Neural crest cell (in vitro differentiated cells): ENCODE measurements at places on chromosomes 5 and 9. TPM values are rescaled to one million over a fixed set of nuclear protein-coding genes. Genes with fewer than 3 reads are reported as not detected.

The WNT8A gene
- not detected in 2 replicates for total RNA-seq

The SCGB3A2 gene
- not detected in 2 replicates for total RNA-seq

The MLANA gene
- not detected in 2 replicates for total RNA-seq

The SNCAIP gene
- total RNA-seq = 10.2 and 11.6 TPM in 2 replicates

The OXCT1 gene
- 30.2 and 33.0 TPM in 2 replicates for total RNA-seq

The PLAA gene
- 44.0 and 50.5 TPM in 2 replicates for total RNA-seq

The CCDC152 gene
- not detected in 2 replicates for total RNA-seq

The PCDHGC5 gene
- total RNA-seq = 2.2 and 3.0 TPM in 2 replicates

GRCh38 chr5:91556-92263, at the start of gene PLEKHG4B:
TSS of gene PLEKHG4B (plus strand) at chr5:92168. CDS start at chr5:92232, 64 bp downstream.
- peak within 1 kb of the TSS; percentile 91 for H3K4me3 ChIP-seq
- peaks cover 52% of the 10 kb centered on the region for H3K27me3 ChIP-seq
- H3K27ac ChIP-seq = peak within 1 kb of the TSS; percentile 92
- peak; percentile 65 for DNase-seq
- H3K36me3 ChIP-seq = peaks cover 5% of the 10 kb centered on the region
- peaks cover 19% of the 10 kb centered on the region for H3K4me1 ChIP-seq

DNA sequence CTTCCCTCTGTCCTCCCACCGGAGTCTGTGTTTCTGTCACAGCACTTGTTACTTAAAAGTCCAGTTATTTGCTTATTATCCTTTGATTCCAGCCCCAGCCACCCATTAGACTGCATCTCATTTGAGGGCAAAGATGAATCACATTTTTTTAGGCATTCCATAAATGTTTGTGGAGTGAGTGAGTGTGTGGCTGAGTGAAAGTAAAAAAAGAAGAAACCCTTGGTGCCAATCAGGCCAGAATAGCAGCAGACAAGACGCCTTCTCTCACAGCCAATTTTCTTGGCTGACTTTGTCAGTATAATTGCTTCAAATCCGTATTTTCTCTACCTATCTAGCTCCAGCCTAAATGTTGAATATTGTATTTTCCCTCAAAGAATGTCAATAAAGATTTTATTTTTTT, 613.0 kb upstream of the WWC1 start:
- no peak overlapping the region for H3K27ac ChIP-seq
- peaks cover 14% of the 10 kb centered on the region for H3K36me3 ChIP-seq
- H3K27me3 ChIP-seq = no peaks in the 10 kb centered on the region
- no peak for DNase-seq
- H3K4me3 ChIP-seq = no peak overlapping the region

GRCh38 chr5:36655161-36655560, 48.8 kb downstream of the SLC1A3 start:
- H3K4me1 ChIP-seq = peaks cover 24% of the 10 kb centered on the region
- H3K27me3 ChIP-seq = no peaks in the 10 kb centered on the region
- peak overlapping the region; percentile 16 for H3K27ac ChIP-seq

DNA sequence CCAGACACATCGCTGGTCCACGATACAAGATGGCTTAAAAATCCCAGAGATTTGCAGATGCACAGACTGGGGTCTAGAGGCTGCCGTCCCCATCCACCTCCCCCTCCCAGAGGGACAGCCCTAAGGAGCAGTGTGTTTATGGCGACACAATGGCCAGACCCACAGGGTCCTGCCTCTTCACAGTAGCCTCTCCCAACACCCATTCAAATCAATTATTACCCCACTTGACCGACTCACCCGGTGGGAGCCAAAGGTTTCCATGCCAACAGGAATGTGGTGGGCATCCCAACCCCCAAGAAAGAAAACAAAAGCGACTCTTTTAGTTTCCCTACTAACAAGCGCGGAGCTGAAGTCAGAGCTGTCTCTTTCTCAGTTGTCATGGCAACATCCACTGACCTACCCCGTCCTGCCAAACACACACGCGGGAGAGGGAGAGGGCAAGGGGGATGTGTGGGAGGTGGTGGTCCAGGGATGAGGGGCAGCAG, 209.0 kb downstream of the TTLL11 start:
- H3K27ac ChIP-seq = peak overlapping the region; percentile 4
- H3K4me1 ChIP-seq = peaks cover 48% of the 10 kb centered on the region
- H3K27me3 ChIP-seq = peaks cover 89% of the 10 kb centered on the region
- H3K4me3 ChIP-seq = peak overlapping the region; percentile 55
- DNase-seq = peak; percentile 57

DNA sequence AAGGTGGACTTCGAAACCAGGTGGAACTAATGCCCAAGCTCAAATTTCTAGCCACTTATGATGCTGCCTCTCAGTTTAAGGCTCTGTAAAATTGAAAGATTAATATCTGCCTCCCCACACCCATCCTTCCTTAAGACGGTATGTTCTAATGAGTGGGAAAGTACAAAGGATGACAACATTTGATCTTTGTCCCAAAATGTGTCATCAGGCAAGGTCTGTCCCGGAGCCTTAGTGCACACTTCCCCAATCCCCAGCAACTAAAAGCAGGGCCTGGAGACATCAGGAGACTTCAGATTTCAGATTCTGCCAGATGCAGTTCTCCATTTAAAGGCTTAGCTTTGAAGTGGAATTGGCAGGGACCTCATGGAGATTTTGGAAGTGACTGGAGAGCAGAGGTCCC, 316.5 kb downstream of the ASTN2 start:
- no peak overlapping the region for H3K27ac ChIP-seq
- no peaks in the 10 kb centered on the region for H3K36me3 ChIP-seq
- H3K4me1 ChIP-seq = no peaks in the 10 kb centered on the region
- no peak for DNase-seq
- H3K4me3 ChIP-seq = no peak overlapping the region

DNA sequence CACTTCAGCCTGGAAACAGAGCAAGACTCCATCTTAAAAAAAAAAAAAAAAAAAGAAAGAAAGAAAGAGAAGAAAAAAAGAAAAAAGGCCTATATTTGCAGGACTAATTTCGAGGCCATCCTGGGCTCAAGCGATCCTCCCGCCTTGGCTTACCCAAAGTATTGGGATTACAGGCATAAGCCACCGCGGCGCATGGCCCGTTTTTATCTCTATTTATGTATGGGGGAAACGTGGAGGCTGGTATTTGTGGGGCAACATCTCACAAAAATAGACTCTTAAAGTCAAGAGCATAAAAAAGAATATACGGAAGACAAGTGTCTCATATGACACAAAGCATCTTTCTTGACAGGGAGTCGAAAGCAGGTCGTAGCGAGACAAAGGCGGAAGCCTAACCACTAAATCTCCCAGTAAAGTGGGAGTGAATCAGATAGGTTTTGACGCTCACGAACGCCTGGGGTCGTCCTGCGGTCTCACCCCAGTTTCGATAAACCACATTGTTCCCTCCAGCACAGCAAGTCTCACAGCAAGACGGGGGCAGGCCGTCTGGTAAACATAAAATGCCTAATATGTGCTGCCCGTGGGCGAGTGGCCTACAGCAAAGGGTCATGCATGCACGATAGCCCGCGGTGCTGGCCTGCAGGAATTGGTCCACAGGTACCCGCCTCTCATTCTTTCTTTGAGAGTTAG, 1.8 kb upstream of the TRIM41 start:
- no peak for DNase-seq
- H3K4me1 ChIP-seq = peaks cover 59% of the 10 kb centered on the region
- peaks cover 13% of the 10 kb centered on the region for H3K36me3 ChIP-seq
- H3K4me3 ChIP-seq = peak overlapping the region; percentile 95

DNA sequence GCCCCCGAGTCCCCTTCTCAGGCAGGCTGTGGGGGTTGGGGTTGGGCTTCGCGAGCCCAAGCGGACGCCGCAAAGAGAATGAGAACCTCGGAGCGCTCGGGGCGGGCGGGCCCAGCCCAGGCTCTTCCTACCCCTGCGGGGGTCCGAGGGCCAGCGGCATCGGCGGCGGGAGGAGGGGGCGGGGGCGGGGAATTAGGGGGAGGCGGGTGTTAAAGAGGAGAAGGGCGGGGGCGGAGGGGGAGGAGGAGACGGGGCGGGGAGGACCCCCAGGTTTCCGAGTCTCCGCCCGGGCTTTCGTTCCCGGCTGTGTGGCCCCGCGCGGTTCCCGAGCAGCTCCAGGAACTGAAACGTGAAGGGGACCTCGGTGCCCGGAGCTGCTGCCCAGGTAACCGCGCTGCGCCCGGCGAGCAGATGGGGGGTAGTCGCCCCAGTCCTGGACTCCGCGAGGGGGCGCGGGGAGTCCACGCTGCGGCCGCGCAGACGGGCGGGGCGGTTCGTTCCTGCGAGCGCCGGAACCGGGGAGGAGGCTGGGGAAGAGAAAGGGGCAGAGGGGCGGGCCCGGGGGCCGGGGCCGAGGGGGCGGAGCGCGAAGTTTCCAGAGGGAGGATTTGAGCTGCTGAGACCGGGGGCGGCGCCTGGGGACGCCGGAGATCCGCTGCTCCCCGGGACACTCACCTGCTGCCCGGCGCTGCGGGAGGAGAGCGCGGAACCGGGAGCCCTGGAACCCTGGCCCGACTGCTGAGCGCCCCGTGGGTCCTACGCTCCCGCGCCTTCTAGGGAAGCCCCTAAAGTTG, 38.4 kb upstream of the PLEKHG4B start:
- peak overlapping the region; percentile 79 for H3K4me3 ChIP-seq
- H3K4me1 ChIP-seq = peaks cover 10% of the 10 kb centered on the region
- peaks cover 2% of the 10 kb centered on the region for H3K36me3 ChIP-seq

GRCh38 chr5:143564417-143564816, 160.9 kb upstream of the NR3C1 start:
- no peak for DNase-seq
- no peak overlapping the region for H3K4me3 ChIP-seq
- no peaks in the 10 kb centered on the region for H3K36me3 ChIP-seq
- no peaks in the 10 kb centered on the region for H3K4me1 ChIP-seq

DNA sequence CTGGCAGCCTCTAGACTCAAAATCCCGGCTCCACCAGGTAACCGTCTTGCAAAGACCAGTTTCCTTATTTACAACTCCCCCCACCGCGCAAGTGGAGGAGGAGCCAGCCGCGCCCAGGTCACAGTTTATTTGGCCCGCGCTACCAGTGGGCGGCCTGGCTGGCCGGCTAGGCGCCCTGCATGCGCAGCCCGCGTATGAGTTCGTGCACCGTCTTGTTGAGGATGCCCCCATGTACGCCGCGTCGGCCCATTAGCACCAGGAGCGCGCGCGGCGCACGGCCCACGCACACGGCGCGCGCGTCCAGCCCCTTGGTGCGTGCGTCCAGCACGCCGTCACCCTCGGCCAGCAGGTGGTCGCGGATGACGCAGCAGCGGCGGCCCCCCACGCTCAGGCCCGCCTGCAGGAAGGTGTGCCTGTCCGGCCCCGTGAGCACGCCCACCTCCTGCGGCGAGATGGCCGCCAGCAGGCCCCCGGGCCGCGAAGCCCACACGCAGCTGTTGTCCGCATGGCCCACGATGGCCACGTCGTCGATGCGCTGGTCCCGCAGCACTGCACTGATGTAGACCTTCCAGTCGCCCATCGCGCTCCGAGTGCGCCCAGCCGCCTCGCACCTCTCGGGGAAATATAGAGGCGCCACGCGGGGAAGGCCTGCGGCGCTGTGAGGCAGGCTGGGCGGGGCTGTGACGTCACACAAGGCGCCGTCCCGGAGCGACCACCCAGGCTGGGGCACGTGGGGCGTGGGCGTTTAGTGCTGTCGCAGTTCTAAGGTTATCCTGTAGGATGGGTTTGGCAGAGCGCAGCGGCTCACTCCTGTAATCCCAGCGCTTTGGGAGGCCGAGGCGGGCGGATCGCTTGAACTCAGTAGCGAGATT, at the start of gene PFN3:
PFN3 (minus strand) TSS at position 665 of the 872 bp plus-strand sequence; CDS start at position 580, 85 bp downstream.
- peaks cover 40% of the 10 kb centered on the region for H3K27me3 ChIP-seq
- H3K36me3 ChIP-seq = no peaks in the 10 kb centered on the region
- H3K4me1 ChIP-seq = peaks cover 13% of the 10 kb centered on the region
- DNase-seq = no peak

DNA sequence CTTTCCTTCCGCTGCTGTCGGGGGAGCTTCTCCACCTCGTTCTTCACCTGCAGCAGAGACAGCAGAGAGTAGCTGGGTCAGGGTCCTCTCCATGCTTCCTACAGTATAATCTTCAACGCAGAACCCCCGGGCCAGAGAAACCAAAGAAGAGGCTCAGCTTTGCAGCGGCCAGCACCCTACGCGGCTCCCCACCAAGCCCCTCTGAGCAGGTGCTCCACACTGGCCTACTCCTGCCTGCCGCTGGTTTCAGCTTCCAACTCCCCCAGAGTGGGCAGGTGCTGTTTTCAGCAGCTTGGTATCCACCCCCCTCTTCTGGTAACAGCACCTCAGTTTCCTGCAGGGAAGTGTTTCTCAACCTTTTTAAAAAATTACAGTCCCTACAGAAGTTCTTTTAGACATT, 58.3 kb upstream of the FBXW11 start:
- H3K27me3 ChIP-seq = no peaks in the 10 kb centered on the region
- H3K4me3 ChIP-seq = no peak overlapping the region
- H3K27ac ChIP-seq = no peak overlapping the region
- no peak for DNase-seq
- peaks cover 18% of the 10 kb centered on the region for H3K4me1 ChIP-seq

DNA sequence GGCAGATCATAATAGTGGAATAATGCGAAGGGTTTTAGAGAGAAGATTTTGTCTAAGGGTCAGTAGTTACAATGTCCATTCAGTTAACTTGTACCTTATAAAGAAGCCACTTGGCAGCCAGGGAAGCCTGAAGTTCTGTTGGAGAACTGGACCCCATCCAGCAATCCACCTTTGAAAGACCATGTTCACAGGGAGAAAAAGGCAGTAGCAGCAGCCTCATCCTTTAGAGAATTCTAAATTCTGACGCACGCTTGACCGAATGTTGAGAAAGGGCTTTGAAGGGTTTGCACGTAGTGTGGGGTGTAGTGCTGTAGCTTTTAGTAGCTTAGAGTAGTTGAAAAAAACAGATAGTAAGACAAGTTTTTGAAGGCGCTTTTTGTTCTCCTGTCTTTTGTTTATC, 42.8 kb downstream of the MCCC2 start:
- no peak overlapping the region for H3K27ac ChIP-seq
- H3K36me3 ChIP-seq = peaks cover 13% of the 10 kb centered on the region
- no peak overlapping the region for H3K4me3 ChIP-seq
- H3K4me1 ChIP-seq = peaks cover 8% of the 10 kb centered on the region
- DNase-seq = no peak

DNA sequence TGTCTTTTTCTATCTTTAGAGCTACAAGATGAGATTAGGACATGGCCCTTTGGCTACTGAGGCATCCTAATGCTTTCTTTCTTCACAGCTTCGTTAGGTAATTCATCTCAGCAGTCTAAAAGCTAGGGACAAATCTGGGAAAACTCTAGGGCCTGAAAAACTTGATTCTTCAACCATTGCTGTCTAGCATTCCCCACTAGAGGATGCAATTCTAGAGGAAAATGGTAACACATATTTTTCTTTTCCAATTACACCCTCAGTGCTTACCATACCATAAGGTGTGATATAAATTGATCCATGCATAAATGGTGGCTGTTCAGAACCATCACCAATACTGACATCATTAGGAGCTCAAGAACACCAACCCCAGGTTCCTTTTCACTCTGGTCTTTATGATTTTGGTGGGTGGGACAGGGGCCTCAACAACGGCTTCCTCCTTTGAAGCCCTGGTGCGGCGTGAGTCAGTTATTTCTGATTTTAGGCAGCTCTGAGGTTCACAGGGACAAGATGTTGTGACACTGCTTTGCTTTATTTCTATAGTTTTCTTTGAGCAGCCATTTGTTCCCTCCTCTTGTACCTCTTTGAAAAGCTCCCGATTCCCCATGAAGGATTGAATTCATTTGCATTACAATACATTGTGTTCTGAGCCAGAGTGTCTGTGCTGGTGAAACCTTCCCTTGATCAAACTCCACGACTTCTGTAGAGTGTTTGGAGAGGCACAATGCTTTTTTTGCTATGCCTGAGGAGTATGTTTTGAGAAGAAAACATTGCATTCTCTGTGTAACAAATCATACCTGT, 526.0 kb upstream of the TRPC7 start:
- no peak overlapping the region for H3K4me3 ChIP-seq
- DNase-seq = no peak
- peaks cover 68% of the 10 kb centered on the region for H3K27me3 ChIP-seq
- no peaks in the 10 kb centered on the region for H3K36me3 ChIP-seq
- peak overlapping the region; percentile 36 for H3K27ac ChIP-seq

GRCh38 chr9:135559606-135560005, 1.9 kb upstream of the PAEP start:
- H3K27ac ChIP-seq = no peak overlapping the region
- H3K4me3 ChIP-seq = no peak overlapping the region
- H3K27me3 ChIP-seq = peaks cover 4% of the 10 kb centered on the region
- no peaks in the 10 kb centered on the region for H3K36me3 ChIP-seq
- H3K4me1 ChIP-seq = no peaks in the 10 kb centered on the region
